ENCODE measurements at places on chromosomes 16 and 17.
A peak's percentile ranks its signal among the peaks of the same experiment; 100 is the strongest.

DNA sequence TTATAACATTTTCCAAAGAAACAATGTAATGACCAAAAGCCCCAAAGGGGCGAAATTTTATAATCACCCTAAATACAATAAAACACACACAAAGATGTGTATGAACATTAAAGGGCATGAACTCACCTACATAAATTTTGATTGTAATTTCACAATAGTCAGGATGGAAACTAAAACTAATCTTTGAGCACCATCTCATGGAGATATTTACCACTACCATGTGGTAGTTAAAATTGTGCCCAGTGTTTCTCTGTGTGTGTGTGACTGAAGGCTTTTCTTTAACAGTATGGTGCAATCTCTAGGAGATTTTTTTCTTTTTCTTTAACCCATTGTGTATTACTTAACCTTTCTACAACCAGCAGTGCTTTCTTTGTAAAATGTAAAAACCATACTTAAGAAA is 19.7 kb upstream of the MEIOC start:
- peak; percentile 12 for DNase-seq

DNA sequence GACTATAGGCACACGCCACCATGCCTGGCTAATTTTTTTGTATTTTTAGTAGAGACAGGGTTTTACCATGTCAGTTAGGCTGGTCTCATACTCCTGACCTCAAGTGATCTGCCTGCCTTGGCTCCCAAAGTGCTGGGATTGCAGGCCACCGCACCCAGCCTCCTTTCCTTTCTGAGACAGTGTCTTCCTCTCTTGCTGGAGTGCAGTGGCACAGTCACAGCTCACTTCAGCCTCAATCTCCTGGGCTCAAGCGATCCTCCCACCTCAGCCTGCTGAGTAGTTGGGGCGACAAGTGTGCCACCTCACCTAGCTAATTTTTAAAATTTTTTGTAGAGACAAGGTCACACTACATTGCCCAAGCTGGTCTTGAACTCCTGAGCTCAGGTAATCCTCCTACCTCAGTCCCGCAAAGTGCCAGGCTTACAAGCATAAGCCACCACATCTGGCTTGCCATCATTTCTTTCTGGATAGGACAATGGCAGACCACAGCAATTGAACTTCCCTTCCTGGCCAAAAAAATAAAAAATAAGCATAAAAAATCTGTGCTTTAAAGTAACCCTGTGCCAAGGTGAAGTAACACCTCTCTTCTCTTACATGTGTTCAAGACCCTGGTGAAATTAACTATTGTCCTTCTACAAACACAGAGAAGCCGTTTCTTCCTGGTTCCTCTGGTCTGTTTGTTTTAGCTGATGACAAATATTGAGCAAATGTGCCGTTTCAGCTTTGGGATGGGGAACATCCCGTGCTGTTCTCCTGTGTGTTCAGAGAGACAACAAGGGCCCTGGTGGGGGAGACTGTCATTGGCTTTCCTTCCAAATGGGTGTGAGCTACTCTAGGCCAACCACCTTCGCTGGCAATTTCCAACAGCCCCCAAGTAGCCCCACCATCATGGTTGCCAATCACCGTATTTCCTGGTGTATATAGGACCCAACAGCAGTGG is 60.2 kb downstream of the EMP2 start:
- peak; percentile 15 for DNase-seq

GRCh38 chr17:17919169-17920107 is 52.8 kb downstream of the TOM1L2 start:
- peak; percentile 5 for DNase-seq

DNA sequence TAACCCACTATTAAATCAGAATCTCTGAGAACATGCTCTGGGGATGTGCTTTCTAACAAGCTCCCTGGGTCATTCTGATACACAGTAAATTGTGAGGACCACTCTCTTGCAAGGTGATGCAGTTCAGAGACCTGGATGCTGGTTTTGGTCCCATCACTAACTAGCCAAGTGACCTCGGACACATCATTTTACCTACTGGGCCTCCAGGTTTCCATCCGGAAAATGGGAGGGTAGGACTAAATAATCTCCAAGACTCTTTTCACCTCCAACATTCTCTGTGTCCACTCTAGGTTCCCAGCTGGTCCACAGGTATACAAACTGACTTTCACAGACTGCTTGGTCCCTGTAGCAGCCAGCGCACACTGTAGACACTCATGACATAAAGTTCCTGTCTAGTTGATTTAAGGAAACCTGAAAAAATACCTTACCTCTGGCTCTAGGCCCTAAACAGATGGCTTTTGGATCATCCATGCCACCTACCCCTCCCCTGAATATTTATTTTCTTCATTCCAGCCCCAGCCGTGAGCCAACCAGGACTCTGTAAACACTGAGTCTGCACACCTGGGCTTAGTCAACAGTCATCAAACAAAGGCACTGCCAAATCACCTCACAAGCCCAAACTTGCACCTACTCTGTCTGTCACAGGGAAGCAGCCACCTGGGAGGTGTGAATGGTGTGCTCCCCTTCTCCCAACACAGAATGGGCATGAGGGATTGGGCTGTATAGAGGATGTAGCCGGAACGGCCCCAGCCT is 51.3 kb upstream of the MRPS23 start:
- DNase-seq, result peak; percentile 96

DNA sequence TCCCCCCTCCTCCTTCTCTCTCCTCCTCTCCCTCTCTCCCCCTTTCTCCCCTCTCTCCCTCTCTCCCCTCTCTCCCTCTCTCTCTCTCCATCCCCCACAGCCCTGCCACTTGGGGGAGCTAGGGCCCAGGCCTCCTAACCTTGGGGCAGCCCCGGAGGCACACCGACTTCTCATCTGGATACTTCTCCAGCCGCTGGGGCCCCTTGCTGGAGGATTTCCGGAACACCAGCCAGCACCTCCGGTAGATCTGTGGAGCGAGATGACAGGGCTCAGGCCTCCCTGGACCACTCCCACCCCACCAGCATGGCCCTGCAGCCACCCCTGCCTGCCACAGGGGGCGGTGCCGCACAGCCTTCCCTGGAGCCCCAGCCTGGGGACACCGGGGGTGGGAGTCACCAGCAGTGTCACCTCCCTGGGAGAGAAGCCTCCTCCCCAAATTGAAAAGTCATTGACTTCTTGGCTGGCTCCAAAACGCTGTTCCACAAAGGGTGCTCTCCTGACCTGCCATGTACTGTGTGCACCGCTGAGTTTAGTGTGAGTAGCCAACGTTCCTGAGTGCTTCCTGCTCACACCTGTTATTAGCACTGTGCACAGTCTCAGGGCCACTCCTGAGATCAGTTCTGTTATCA is 10.5 kb downstream of the DOK4 start:
- DNase-seq, result no peak

- DNase-seq, result no peak
Measured at GRCh38 chr16:78504401-78504851, 405.0 kb downstream of the WWOX start.

GRCh38 chr17:42975265-42975664 is 4.6 kb downstream of the PTGES3L start:
- no peak for DNase-seq

DNA sequence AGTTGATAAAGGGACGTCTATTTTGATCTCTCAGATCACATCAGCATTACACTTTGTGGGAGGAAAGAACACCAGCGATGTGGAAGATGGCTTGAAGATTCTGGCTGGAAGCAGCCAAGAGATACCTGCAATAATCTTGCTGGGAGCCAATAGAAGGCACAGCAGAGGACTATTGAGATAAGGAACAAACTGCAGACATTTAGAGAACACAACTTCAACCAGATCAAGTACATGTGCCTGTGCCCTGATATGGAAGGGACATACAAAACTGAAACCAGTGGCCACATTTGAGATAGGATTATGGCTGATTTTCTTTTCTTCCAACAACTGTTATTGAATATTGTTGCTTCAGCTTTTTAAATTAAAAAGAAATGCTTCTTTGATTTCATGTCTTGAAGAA is 18.6 kb upstream of the PSMD7 start:
- DNase-seq, result no peak

GRCh38 chr16:4548124-4548523 is 8.0 kb upstream of the C16orf96 start:
- DNase-seq, result no peak

DNA sequence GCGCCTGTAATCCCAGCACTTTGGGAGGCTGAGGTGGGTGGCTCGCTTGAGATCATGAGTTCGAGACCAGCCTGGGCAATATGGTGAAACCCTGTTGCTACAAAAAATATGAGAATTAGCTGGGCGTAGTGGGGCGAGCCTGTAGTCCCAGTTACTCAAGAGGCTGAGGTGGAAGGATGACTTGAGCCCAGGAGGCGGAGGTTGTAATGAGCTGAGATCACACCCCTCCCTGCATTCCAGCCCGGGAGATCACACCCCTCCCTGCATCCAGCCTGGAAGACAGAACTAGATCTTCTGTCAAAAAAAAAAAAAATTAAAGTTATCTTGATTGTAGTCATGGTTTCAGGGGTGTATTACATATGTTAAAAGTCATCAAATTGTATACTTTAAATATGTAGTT is 26.8 kb upstream of the GLG1 start:
- DNase-seq, result no peak

DNA sequence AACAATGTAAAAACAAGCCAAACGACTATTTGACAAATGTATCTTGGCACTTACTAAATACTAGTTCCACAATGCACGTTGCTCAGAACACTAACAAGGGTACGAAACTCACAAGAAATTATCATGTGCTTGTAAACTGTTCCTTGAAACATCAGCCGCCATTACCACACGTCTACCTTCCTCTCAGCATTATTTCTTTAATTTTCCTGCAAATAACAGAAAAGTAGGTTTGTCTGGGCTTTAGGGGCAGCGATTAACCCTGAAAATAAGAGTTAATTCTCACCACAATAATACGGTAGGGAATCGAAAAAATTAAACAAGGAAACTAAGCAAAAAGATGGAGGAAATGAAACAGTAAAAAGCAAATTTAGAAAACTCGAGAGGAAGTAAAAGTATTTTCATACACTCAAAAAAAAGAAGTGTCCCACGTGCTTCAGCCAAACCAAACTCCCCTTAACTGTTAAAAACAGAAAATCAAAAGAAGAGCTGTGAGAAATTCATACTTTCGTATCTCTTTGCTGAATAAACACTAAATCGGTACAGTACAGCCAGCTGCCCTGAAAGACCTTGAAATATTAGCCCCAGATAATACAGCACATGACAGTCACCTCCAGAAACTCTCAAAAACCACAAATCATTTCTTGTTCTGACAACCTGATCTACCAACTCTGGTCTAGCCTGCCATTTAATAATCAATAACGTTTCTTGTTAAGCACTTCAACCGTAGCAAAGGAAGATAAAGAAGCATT is 1.2 kb downstream of the ARHGAP17 start:
- DNase-seq, result no peak

DNA sequence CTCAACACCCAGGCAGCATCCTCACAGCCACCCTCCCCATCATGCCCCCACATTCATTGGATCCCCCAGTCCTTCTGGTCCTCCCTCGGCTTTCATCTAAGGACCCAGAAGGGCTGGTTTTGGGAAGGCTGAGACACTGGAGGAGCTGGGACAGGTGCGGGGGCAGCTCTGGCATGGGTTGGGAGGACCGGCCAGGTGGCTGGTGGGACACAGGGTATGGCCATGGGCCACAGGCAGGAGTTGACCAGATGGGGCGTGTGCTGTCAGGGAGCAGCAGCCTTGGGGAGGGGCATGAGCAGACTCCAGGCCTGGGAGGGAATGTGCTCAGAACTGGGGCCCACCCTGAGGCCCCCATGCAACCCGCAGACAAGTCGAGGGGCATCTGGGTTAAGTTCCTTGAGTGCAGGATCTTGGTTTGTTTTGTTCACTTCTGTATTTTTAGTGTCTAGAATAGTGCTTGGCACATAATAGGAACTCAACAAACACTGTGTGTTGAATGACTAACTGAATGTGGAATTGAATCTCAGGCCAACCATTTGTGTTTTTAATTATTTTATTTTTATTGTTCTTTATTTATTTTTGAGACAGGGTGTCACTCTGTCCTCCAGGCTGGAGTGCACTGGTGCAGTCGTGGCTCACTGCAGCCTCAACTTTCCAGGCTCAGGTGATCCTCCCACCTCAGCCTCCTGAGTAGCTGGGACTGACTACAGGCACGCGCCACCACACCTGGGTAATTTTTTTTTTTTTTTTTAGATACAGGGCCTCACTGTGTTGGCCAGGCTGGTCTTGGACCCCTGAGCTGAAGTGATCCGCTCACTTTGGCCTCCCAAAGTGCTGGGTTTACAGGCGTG is 5.6 kb downstream of the P2RX1 start:
- no peak for DNase-seq

GRCh38 chr17:11736613-11737312 is 138.5 kb downstream of the DNAH9 start:
- DNase-seq, result no peak

DNA sequence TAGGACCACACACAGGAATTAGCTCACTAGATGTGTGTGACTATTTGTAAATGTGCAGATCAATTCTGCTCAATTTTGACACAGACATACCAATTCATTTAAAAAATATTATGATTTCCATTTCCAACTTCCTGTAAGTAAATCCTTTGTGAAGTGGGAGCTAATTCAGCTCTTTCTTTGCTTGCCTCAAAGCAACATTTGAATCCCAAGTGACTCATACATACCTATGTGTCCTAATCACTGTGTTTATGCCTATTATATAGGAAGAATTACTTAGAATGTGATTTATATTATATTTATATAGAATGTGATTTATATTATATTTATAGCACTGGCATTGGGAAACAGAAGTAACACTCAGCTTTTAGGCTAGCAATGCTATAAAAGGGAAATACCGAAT is 195.9 kb upstream of the C17orf78 start:
- DNase-seq, result no peak

GRCh38 chr16:70151941-70152509 is 21.6 kb upstream of the CLEC18C start:
- no peak for DNase-seq

- no peak for DNase-seq
Measured at GRCh38 chr16:9176547-9177418, 85.3 kb downstream of the HAPSTR1 start.

DNA sequence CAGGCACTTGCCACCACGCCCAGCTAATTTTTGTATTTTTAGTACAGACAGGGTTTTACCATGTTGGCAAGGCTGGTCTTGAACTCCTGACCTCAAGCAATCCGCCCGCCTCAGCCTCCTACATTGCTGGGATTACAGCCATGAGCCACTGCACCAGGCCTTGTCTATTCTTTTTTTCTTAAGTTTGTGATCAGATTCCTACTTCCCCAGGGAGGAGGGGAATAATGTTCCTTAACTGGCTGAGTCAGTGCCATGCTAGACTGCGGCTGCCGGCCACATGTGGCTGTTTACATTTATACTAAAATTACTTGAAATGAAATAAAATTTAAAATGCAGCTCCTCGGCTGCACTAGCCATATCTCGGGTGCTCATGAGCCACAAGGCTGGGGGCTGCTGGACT is 27.8 kb upstream of the USP36 start:
- DNase-seq, result no peak

GRCh38 chr17:58378733-58379510 is 26.9 kb upstream of the SUPT4H1 start:
- no peak for DNase-seq

- no peak for DNase-seq
Measured at GRCh38 chr16:21128991-21129390, 21.7 kb downstream of the DNAH3 start.

GRCh38 chr17:58088624-58089023 is 5.4 kb downstream of the DYNLL2 start:
- DNase-seq, result no peak

GRCh38 chr16:23855010-23855409 is 19.2 kb downstream of the PRKCB start:
- DNase-seq, result no peak

- DNase-seq, result no peak
Measured at GRCh38 chr16:66692341-66692740, 4.2 kb downstream of the CMTM4 start.

GRCh38 chr16:87465306-87465705 is 27.5 kb downstream of the ZCCHC14 start:
- no peak for DNase-seq

- no peak for DNase-seq
Measured at GRCh38 chr16:88770461-88771293, 14.3 kb downstream of the PIEZO1 start.

All from NCI-H774 (cell line).